Mesothelial cell of epicardium (in vitro differentiated cells): ENCODE measurements at places on chromosomes 3 and 15.

- no peak for DNase-seq
Observed at GRCh38 chr3:136994772-136995516, 37.2 kb downstream of the IL20RB start.

- no peak for DNase-seq
Observed at GRCh38 chr3:107977221-107978130, 113.4 kb downstream of the CD47 start.

DNA sequence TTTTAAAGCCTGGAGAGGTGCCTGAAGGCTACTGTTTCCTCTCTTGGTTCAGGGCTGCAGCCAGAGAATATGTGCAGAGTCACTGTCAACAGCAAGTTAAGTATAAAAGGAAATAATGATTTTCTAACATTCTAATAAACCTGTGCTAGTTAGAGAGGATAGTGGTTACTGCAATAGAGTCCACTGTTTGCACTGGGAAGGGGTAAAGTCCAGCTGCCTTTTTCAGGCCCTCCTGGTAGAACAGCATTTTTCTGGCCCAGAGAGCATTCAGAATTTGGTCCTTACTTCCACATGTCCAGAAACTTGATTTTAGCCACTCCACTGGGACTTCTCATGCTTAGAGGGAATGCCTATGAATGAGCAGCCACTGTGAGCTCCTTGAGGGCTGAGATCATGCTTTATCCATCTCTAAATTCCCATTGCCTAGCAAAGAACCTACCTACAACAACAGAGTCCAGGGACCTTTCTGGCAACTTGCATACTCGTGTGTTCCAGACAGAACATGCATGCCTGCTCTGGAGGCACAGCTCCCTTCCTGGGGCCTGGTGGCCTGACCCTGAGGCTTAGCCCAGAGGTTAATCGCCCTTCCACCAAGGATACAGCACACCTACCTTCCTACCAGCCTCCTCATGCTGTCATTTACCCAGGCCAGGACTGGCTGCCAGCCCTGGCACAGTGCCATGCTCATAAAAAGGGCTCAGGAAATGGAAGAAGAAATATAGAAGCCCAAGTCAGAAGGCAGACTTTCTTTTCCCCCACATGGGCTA, 50.3 kb upstream of the ATP13A3 start:
- no peak for DNase-seq

DNA sequence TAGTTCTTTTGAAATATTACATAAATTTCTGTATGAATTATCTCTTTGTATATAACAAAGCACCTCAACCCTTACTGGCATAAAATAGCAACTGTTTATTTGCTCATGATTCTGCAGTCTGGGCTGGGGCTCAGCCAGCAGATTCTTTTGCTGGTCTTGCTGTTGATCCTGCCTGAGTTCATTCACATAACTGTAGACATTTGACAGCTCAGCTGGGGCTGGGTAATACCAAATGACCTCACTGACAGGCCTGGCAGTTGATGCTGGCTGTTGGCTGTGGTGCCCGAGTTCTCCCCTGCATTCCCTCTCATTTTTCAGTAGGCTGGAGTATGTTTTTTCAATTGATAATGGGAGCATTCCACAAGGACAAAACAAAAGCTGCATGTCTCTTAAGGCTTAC, 449.9 kb upstream of the GOLIM4 start:
- DNase-seq = no peak

DNA sequence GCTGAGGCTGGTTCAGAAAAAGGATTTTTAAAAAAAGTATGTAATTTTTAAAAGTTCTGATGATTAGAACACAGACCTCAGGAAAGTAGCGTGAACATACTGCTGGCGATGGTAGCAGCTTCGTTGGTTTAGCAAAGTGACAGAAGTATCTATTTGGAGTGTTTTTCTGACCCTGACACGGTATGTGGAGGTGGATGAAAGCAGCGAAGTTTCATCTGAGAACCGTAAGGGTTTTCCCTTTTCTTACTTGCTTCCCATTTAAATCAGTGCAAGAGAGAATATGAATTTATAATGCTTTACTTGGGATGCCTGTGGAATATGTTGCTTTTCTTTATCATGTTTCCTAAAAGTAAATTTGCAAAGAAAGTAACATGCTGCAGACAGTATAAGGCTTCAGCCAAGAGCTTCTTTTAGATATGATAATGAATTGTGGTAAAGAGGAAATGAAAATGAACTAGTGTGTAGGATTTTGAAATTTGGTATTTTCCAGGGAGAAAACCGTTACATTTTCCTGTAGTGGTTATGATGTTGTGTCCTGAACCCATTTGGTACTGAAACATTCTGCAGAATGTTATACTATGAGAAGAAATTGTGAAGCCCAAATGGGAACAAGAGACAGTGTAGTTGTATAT, 3.9 kb downstream of the CHST2 start:
- DNase-seq = no peak

- no peak for DNase-seq
Observed at GRCh38 chr15:40115670-40116093, 7.0 kb upstream of the BMF start.

- no peak for DNase-seq
Observed at GRCh38 chr3:159749406-159749805, 239.2 kb upstream of the IL12A start.

DNA sequence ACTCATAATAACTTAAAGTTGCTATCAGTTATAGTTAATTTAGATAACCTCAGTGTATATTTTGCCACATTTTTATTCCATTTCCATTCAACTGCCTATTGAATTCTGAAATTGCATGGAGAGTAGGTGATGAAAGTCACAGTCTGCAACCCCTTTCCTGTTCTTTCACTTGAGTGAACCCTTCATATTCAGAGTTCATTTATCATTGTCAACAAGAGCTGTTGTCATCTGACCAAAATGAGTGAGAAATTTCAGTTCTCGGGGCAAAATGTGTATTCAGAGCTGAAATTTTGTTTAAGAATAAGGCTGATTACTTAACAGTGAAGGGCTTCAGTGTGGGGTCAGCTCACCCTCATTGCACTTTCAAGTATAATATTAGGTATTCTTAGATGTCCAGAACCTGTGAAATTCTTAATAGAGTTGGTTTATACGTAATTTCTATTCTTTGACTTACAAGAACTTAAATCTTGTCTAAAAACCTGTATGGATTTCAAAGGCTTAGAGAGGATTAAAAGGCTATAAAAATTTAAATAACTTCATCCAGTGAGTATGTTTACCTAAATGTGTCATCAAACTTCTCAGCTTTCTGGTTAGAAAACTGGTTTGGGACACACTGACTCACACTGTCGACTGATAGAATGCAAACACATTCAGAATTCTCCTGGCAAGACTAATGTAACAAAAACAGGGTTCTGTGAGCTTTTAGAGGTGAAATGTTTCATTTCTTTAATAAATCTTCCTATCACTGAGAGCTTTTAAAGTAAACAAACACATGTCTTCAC, 92.2 kb downstream of the CMSS1 start:
- no peak for DNase-seq

- DNase-seq = no peak
Observed at GRCh38 chr15:73784291-73784690, 31.1 kb upstream of the INSYN1 start.

- DNase-seq = no peak
Observed at GRCh38 chr3:132117642-132118041, 82.8 kb upstream of the CPNE4 start.

DNA sequence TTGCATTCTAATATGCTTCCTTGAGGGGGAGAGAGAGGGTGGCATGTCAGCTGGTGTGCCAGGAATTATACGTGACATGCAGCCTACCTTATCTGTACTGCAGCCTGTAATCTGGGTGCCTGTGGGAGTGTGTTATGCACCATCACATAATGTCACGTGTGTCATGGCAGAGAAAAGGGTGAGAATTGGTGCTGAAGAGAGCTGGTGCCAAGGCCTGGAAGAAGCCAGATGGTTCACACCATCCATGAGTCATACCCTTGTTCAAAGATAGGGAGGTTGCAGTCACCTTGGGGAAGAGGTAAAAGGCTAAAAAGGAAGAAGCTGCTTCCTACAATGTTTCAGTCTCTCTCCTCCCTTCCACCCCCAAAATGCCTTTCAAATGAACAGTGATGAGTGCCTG, 5.3 kb downstream of the BRPF1 start:
- no peak for DNase-seq

DNA sequence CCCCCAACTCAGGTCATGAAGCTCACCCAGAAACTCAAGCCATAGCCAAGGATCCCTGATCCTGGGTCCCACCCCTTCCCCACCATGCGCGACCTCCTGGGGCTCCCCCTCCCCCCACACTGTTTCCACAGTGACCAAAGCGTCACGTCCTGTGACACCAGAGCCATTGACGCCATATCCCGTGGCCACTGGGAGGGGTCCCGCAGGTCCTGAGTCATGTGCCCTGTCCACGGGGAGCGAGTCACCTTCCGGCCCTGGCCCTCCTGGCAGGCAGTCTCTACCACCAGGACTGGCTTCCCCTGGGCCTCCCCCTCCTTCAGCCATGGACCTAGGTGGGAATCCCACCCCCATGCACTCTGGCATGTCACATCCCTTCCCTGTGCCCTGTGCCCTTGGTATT, 15.6 kb downstream of the SEMA3F start:
- DNase-seq = no peak

DNA sequence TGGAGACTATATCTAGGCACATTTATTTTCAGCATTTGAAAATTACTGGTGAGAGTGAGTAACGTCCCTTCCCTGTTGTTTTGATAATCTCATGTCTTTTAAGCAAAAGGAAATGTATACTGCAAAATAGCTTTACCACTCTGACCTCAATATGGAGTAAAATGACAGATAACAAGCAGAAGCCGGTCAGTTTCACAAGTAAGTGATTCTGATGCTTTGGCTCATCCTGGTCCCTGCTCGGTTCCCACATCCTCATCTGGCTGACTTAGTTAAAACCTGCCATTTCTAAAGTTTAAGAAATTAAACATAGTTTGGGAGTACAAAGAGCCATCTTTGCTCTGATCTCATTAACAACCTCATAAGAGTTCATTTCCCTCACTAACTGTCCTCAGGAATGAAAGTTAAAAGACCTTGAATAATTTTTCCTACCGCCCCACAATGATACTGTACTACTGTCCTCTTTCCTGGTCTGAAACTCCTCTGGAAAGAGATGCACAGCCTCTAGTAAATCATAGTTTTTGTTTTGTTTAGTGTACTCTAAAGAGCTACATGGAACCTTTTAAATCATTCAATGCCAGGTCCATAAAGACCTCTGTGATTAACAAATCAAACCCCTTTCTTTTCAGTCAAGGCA, 72.3 kb upstream of the ICE2 start:
- no peak for DNase-seq

- no peak for DNase-seq
Observed at GRCh38 chr3:193971261-193971751, 164.6 kb upstream of the HES1 start.

GRCh38 chr15:84819291-84819768, 2.2 kb downstream of the ALPK3 start:
- no peak for DNase-seq

DNA sequence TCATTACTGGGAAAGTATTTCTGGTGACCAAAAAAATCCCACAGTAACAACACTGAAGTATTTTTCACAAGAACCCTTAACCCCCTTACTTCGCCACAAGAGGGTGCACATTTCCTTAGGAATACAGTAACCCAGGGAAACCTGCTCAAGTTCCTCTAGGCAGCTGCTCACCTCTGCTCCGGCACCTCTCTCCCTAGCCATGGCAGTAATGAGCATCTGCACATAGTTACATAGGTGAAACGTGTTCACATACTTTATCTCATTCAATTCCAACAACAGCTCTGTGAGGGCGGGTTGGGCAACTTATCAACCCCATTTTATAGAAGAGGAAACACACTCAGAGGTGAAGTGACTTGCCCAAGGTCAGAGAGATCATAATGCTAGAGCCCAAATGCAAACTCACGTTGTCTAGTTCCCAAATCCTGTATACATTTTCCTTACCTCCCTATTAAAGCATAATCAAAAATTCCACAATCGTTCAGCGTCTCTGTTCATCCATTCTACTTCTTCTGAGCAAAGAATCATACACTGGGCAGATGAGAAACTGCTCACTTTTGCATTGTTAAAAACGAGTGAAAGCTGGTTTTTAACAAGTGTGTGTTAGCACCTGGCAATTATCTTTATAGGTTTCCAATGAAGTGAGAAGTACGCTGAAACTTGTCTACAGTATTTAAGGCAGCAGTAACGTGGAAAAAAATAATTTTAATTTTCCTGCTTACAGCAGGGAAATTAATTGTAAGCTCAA, 90.7 kb downstream of the IGF2BP2 start:
- no peak for DNase-seq

- no peak for DNase-seq
Observed at GRCh38 chr3:72903004-72903403, 15.2 kb downstream of the GXYLT2 start.

- DNase-seq = no peak
Observed at GRCh38 chr3:191696348-191696747, 235.4 kb downstream of the PYDC2 start.

GRCh38 chr15:35087759-35088158, 2.7 kb upstream of the NANOGP8 start:
- no peak for DNase-seq

DNA sequence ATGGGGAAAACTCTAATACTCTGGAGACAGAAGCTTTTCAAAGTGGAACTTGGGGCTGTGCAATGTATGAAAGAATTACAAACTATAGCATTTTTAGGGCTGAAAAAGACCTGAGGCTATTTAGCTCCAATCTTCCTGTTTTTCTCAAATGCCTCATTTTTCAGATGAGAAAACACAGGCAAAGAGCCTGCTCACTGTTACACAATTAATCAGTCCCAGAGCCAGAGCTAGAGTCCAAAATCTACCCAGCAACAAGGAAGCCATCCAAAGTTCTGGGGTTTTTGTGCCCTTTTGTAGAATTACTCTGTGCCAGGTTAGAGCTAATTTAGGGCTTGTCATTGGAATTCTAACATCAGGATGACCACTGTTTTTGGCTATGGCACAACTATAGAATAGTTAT, 45.5 kb downstream of the GPR149 start:
- DNase-seq = no peak

DNA sequence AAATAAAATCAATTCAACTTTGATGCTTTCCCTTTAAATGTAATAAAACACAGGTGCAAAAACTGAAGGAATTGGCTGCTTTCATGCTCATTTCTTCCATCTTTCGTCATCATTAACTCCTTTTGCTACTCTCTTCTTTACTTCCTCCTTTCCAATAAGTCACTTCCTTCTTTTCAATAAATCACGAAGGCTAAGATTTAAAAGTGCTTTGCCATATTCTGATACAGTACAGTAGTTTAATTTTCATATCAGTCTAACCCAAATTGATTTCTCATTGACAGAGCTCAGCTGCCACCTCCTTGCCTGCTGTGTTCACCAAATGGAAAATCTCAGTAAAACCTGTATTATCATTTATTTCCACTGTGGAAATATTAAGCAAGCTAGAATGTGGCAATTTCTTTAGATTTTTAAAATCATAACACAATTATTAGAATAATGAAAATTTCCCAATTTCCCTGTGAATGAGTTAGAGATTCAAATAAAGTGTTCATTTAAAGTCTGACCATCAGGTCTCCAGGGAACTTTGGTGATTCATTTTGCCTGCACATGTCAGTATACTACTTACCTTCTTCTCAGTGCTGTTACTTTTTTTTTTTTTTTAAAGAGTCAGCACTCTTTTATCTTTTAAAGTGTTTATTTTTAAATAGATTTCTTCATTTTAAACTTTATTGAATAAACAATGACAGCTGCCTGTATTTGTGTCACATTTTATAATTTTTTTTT, 41.6 kb downstream of the NANOGP8 start:
- DNase-seq = no peak
